AG08395 (cell line): ENCODE measurements at places on chromosomes 16 and 17.

DNA sequence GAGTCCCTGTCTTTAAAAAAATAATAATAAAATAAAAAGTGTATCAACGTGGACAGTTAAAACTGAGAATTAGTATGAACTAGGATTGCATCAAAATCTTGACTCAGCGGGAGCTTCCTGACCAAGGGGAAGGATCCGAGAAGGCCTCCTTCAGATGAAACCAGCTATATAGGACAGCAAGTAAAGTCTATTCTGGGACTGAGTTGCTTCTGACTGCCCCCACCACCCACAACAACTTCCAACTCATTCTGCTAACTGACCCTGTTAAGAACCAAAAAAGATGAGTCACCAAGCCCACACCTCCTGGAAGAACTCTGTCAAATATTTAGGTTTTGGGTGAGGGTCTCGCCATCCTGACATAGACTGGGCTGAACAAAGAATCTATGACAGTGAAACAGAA, 24.9 kb downstream of the MPP3 start:
- no peak for DNase-seq

- DNase-seq: no peak
Observed at GRCh38 chr16:8346294-8346693, 244.0 kb downstream of the TMEM114 start.

GRCh38 chr16:67181346-67181745, 2.4 kb downstream of the MATCAP1 start:
- DNase-seq: peak; percentile 80

DNA sequence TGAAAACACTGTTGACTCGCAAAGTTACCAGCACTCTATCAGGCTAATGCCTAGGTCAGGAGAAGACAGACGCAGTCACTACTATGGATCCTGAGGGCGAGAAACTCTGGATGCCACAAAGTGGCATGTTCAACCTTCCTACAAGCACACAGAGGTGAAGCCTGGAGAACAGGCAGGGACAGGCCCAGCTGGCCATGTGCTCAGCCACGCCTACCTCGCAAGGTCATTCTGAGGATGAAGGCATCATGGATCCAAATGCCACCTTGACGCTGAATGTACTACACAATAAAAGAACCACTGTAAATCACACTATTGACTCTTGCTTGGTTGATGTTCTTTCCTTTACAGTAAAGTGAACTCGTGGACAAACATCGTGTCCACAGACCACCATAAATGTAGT, 85.8 kb downstream of the ANKRD11 start:
- no peak for DNase-seq

GRCh38 chr17:51647826-51648225, 387.5 kb downstream of the UTP18 start:
- no peak for DNase-seq

- DNase-seq: no peak
Observed at GRCh38 chr17:13503526-13503925, 98.2 kb downstream of the HS3ST3A1 start.

DNA sequence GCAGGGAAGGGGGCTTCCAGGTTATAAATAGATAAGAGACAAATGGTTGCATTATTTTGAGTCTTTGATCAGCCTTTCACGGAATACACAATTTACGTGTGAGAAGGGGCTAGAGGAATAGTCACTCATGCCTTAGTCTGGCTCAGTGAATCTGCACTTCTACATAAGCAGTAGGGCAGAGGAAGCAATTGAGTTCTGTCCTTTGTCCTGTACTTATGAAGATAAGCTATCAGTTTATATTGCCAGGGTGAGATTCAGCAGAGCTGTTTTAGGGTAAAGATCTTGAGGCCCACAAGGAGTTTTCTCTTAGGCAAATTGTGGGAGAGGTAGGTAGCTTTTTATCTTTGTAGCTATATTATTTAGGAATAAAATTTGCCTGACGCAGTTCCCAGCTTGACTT, 33.3 kb downstream of the TOM1L1 start:
- DNase-seq: no peak
